GM12865 (cell line): ENCODE measurements at places on chromosomes 6 and 20.

- no peak for DNase-seq
Measured at GRCh38 chr6:43610431-43610830, 18.6 kb downstream of the GTPBP2 start.

- peak; percentile 95 for DNase-seq
Measured at GRCh38 chr6:36666826-36667591, 11.5 kb upstream of the CDKN1A start.

DNA sequence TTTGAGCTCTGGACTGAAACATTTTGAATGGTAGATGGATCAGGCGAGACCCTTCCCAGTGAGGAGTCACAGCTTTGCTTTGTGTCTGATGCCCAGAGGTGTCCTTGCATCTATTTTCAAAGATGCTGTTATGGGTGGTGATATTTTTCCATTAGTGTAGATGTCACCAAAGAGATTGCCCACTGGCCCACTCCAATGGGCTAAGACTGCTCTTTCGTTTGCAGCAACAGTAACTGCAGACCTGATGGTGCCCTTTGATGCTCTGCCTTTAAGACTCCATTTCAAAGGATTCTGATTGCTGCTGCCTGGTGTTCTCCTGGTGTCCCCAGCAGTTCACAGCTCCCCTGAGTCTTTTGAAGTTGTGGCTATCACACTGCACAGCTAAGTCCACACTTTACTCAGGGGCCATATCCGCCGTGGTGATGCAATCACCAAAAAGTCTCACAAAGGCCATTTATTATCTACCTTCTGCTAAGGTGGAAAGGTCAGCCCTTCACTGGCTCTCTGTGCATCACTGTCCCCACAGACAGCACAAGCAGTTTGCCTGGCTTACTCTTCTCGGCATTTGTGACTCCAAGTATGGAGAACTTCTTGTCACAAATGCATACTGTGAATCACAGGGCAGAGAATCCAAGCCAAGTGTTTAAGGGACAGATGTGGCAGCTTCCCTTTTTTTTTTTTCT is 56.4 kb downstream of the NOX3 start:
- no peak for DNase-seq

DNA sequence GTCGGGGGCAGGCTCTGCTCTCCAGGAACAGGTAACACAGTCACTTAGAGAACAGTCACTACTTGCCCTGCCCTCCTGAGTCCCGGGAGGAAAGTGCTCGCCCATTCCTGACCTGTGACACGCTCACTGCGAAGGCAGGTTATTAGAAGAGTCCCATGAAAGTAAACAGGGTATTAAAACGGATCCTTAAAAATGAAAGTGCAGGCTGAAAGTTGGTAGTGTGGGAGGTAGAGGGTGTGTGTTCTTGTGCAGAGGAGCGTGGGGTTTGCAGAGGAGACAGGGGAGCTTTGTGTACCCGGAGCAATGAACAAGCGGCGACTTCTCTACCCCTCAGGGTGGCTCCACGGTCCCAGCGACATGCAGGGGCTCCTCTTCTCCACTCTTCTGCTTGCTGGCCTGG is at the start of gene CCN6:
TSS of gene CCN6 (plus strand) at position 104 of the 400 bp plus-strand sequence. CDS start at position 358, 254 bp downstream.
- DNase-seq, result no peak

DNA sequence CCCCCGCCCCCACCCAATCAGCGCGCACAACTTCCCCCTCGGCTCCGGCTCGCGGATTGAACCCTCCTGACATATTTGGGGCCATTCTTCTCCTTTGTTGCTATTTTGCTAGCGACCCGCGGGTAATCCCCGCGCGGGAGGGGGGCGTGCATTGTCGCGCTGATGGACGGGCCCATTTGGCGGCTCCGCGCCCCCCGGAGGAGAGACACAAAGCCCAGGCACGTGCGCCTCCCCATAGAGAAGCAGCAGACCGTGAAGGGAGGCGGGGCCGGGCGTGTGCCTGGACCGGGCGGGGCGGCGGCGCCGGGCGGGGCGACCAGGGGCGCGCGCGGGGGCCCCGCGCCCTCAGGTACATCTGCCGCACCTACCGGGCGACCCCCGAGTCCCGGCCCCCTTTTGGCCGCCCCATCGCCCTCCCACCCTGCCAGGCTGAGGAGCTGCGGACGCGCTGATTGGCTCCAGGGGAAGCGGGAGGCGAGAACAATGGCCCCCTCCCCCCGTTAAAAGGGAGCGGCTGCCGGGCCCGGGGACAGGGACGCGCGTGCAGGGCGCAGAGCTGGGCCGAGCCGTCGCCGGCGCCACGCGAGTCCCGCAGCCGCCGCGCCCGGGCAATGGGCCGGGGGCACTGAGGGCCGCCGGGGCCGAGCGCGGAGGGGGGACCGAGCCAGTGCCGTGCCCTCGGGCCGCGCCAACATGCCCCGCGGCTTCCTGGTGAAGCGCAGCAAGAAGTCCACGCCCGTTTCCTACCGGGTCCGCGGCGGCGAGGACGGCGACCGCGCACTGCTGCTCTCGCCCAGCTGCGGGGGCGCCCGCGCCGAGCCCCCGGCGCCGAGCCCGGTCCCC is at the start of gene INSM1:
TSS of gene INSM1 (plus strand) at position 530 of the 843 bp plus-strand sequence. CDS start at position 694, 164 bp downstream.
- no peak for DNase-seq

DNA sequence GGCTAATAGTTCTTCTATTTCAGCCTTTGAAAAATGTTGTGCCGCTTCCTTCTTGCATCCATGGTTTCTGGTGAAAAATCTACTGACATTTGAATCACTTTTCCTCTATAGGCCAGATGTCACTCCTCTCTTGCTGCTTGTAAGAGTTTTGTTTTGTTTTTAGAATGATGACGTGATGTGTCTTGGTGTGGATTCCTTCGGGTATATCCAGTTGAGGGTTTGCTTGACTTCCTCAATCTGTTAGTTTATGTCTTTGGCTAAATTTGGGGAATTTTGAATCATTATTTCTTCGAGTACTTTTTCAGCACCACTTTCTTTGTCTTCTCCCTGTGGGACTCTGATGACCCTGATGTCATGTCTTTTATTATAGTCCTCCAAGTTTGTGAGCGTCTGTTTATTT is 175.5 kb downstream of the MYLK4 start:
- DNase-seq, result no peak

GRCh38 chr6:170134471-170135440 is 156.1 kb downstream of the DLL1 start:
- DNase-seq, result no peak

- DNase-seq, result no peak
Measured at GRCh38 chr6:22117631-22118030, 179.2 kb downstream of the PRL start.

GRCh38 chr6:158668707-158669103 is 18.9 kb downstream of the SYTL3 start:
- no peak for DNase-seq

- no peak for DNase-seq
Measured at GRCh38 chr6:12977206-12977605, 260.6 kb downstream of the PHACTR1 start.

- no peak for DNase-seq
Measured at GRCh38 chr6:88561954-88562315, 395.8 kb upstream of the CNR1 start.

DNA sequence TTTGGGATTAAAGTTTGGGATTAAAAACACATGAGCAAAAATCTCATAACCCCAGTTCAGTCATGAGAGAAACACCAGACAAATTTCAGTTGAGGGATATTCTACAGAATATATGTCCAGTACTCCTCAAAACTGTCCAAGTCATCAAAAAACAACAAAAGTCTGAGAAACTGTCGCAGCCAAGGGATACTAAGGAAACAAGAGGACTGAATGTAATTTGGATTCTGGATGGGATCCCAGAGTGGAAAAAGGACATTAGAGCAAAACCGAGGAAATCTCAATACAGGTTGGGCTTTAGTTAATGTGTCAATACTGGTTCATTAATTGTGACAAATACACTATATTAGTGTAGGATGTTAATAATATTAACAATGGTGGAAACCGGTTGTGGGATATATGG is 219.3 kb downstream of the BCKDHB start:
- no peak for DNase-seq

GRCh38 chr6:66735106-66735890 is 1028.3 kb upstream of the EYS start:
- DNase-seq, result no peak

DNA sequence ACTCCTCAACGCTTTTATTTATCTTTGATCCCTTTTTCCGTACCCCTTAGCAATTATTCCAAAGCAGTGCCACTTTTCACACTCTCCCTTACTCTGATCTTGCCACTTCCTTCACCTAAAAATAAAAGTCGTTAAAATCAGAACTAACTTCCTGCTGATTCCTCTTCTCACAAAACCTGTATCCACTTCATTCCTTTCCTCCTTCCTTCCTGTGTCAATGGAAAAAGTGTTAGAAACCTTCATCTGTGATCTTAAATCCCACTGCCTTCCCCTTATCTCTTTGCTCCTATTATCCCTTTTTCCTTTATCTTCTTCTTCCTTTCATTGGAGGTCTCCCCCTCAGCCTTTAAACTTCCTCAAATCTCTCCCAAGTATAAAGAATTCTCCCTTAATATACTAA is 49.2 kb downstream of the GOPC start:
- DNase-seq, result no peak

DNA sequence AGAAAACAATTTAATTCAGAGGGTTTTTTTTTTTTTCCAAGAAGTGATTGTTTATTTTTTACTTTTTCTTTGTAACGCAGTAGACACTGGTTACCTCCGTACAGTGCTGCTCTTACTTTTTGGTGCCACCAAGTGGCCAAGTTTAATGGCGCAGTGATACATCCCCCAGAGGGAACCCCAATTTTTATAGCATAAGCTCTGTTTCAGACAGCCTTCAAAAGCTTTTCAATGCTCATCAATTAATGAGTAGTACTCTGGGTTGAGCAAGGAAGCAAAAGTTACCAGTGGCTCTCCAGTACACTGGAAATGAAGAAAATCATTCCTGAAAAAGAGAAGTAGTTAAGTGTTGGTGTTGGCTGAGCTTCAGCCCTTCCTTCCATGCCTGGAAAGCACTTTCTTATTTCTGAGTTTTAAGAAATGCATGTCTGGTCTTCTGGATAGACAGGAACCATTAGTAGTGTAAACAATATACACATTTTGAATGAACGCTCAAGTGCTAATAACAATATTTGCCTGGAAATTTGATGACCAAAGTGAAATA is 129.1 kb upstream of the SMLR1 start:
- DNase-seq, result peak; percentile 73

GRCh38 chr20:5569021-5569420 is 181.2 kb upstream of the SHLD1 start:
- peak; percentile 60 for DNase-seq

GRCh38 chr20:19715986-19716385 is 42.1 kb upstream of the RIN2 start:
- no peak for DNase-seq

GRCh38 chr6:88211446-88211845 is 45.3 kb upstream of the CNR1 start:
- DNase-seq, result no peak

GRCh38 chr6:35177596-35177995 is 36.2 kb upstream of the SCUBE3 start:
- DNase-seq, result no peak

- DNase-seq, result no peak
Measured at GRCh38 chr20:25378884-25379733, 11.5 kb downstream of the ABHD12 start.

DNA sequence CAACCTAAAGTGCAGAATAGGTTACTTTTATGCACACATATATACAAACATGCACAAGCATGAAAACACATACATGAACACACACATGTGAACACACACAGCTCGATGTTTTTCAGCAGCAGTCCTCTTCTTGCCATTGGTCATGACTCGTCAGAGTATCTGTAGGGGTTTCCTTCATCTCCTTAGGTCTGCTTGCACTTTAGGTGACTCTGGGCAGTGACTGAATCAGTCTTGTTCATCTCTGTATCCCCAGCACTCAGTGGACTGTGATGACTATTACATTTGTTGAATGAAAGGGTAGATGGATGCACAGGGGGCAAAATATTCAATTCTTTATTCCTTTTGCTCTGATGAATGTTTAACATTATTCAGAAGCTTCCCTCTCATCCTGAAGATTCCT is 26.8 kb downstream of the CBLN4 start:
- no peak for DNase-seq

DNA sequence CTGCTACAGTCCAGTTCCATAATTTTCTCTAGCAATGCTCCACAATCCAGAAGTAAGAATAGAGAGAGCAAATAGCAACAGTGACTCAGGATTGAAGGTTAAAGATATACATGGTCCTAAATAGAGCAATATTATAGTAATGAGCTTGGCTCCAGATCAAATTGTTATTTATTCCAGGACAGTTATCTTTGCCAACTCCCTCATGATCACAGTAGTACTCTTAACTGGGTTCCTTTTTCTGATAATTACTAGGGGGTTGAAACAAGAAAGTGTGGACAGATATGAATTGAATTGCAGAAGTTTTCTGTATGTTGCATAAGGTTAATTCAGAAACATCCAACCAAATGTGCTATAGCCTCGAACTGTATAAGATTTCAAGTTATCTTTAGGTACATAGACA is 11.9 kb downstream of the FAM184A start:
- DNase-seq, result no peak

DNA sequence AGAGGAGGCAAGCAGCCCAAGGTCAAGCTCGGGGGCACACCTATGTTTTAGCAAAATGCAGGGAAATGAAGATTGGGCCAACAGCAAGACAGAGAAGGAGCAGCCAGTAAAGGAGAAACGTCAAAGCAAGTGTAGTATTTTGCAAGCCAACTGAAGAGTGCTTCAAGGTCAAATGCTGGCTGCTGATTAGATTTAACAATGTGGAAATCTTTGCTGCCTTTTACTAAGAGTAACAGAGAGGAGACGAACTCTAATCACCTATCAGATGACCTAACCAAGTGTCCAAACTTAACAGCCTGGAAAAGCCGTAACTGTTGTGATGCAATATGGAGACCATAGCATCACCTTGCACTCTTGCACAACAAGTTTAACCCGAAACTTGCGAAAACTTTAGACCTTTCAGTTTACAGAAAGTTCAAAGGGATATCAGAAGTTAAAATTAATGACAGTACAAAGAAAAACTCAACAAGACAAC is 30.4 kb downstream of the AKIRIN2 start:
- DNase-seq, result no peak

- DNase-seq, result no peak
Measured at GRCh38 chr6:137880746-137881521, 13.9 kb downstream of the TNFAIP3 start.

- no peak for DNase-seq
Measured at GRCh38 chr20:23417861-23418260, 3.4 kb downstream of the NAPB start.

- peak; percentile 64 for DNase-seq
Measured at GRCh38 chr6:2765896-2766766, 938 bp downstream of the WRNIP1 start.
